Pancreas (tissue), 10 donors: ENCODE measurements at places on chromosomes 6 and 20. TPM values are rescaled to one million over a fixed set of nuclear protein-coding genes. Genes with fewer than 3 reads are reported as not detected.

The PLCB4 gene
- 6.4 TPM for total RNA-seq

DNA sequence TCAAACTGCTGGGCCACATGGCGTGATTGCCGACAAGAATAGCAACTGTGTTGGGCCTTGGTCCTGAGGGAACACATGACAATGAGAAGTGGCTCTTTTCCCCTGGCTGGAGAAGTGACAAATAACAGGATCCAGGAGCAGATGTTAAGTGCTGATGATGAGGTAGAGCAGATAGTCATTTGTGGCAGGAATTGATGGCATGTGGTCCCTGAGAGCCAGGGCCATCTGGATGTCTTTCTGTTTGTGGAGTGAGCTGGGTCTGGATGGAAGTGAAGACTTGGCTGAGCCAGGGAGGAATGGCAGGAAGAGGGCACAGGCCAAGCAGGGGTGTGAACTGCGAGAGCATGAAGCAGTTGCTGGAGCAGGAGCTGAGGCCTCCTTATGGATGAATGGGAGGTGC is 67.8 kb downstream of the SCAND1 start:
- no peak overlapping the region for H3K4me3 ChIP-seq
- DNase-seq: no peak
- no peak overlapping the region for H3K27ac ChIP-seq
- no peaks in the 10 kb centered on the region for H3K4me1 ChIP-seq

DNA sequence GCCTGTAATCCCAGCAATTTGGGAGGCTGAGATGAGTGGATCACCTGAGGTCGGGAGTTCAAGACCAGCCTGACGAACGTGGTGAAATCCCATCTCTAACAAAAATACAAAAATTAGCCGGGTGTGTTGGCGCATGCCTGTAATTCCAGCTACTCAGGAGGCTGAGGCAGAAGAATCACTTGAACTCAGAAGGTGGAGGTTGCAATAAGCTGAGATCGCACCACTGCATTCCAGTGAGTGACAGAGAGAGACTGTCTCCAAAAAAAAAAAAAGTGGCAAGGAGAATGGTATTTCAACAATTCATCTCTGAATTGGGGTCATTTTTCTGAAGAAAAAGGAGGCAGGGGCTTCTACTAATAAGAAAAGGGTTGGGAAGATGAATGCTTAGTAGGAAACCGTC is 111.5 kb upstream of the NHSL1 start:
- H3K36me3 ChIP-seq: no peaks in the 10 kb centered on the region
- H3K27me3 ChIP-seq: no peaks in the 10 kb centered on the region
- H3K27ac ChIP-seq: no peak overlapping the region
- no peaks in the 10 kb centered on the region for H3K4me1 ChIP-seq
- H3K4me3 ChIP-seq: no peak overlapping the region

The RIMS4 gene
- not detected for total RNA-seq

GRCh38 chr6:27863962-27864905 is 48.0 kb downstream of the OR2B2 start:
- H3K27ac ChIP-seq: peak overlapping the region; percentile 49
- no peak for DNase-seq
- peak overlapping the region; percentile 33 for H3K4me3 ChIP-seq

GRCh38 chr6:170099387-170099786 is 191.5 kb downstream of the DLL1 start:
- no peaks in the 10 kb centered on the region for H3K4me1 ChIP-seq
- no peak overlapping the region for H3K27ac ChIP-seq
- no peaks in the 10 kb centered on the region for H3K27me3 ChIP-seq
- no peak overlapping the region for H3K4me3 ChIP-seq

The MAPK13 gene
- total RNA-seq: 29.9 TPM

The SFT2D1 gene
- total RNA-seq: 26.3 TPM

DNA sequence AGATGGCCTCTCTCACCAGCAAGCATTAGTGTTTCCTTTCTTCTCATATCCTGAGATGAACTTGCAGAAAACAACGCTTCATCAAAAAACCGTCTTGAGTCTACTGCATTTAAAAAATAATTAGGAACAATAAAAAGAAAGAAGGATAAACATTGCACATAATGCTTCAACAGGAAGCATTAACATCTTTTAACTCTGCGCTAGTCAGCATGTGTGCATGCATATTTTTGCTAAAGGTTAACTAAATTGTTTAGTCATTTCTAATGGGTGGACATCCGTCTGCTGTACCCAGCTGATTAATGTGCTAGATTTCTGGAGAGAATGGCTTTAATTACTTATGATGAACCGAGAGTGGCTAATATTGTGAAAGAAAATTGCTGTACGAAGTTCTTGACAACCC is 349.3 kb downstream of the SOX4 start:
- no peaks in the 10 kb centered on the region for H3K36me3 ChIP-seq
- H3K4me3 ChIP-seq: no peak overlapping the region
- H3K4me1 ChIP-seq: no peaks in the 10 kb centered on the region
- H3K27me3 ChIP-seq: no peaks in the 10 kb centered on the region

The POM121L2 gene
- total RNA-seq: not detected

The UST gene
- total RNA-seq: 3.8 TPM
